ENCODE measurements at places on chromosomes 3 and 15.

DNA sequence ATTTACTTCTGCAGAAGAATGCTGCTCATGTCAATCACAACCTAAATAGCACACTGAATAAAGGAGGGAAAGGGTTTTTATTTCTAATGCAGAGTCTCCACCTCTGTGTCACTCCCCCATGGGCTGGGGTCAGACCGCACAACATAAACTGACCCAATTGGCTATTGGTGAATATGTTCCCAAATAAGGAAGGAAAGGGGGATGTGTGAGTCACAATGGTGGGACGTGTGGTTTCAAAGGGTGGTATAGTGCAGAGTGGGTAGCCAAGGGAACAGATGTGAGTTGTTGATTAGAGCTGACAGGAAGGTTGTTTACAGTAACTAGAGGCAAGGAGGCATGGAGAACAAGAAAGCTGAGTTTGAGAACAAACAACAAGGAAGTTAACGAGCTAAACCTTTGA lies 491.8 kb downstream of the ZPLD1 start:
- DNase-seq = no peak

DNA sequence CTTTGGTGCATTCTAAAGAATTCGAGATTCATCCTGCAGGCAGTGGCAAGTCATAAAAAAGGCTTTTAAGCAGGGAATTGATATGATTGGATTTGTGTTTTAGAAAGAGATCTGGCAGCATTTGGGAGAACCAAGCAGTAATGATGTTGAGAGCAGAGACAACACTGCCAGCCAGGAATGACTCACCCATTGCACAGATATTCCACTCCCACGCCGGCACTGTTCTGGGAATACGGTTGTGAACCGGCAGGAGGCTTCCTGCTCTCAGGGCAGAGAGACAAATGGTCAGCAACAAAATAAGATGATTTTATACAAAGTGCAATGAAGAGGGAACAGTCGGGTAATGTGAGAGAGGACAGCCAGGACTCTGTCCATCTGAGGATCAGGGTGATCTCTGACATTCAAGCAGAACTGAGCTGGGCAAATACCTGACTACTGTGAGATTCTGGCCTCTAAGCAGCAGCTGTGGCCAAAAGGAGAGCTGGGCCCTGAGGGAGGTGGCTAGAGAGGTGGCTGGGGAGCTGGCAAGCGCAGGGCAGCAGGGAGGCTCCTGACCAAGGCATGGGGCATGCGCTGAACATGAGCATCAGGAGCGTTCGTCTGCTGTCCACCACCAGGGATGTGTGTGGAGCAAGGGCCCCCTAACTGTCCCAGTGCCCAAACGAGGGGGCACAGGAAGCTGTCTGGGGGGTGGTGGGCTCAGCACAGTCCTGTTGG lies 56.1 kb upstream of the PLXNA1 start:
- peak; percentile 49 for DNase-seq

DNA sequence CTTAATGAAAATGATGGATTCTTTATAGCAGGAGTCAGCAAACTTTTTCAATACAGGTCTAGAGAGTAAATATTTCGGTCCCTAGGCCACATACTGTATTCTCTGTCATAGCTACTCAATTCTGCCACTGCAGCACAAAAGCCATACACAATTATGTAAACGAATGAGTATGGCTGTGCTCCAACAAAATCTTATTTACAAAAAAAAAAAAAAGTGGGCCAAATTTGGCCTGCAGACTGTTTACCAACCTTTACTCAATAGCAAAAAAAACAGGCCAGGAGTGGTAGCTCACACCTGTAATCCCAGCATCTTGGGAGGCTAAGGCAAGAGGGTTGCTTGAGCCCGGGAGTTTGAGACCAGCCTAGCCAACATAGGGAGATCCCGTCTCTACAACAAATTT lies 41.1 kb downstream of the TTBK2 start:
- no peak for DNase-seq

DNA sequence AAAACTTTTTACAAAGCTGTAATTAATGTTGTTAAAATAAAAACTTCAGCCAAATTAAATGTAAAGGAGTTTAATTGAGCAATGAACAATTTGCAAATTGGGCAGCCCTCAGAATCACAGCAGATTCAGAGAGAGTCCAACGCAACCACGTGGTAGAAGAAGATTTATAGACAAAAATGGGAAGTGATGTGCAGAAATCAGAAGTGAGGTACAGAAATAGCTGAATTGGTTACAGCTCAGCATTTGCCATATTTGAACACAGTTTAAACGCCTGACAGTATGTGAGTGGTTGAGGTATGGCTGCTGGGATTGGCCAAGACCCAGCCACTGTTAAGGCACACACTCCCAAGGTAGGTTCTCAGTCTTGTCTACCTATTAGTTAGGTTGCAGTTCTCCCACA lies 14.4 kb upstream of the PLA2G4D start:
- no peak for DNase-seq

GRCh38 chr3:60307562-60308199 lies 943.6 kb downstream of the FHIT start:
- DNase-seq = no peak

- no peak for DNase-seq
Observed at GRCh38 chr15:35427496-35427895, 118.5 kb downstream of the DPH6 start.

GRCh38 chr15:20409247-20409646 lies 132.4 kb downstream of the GOLGA6L6 start:
- no peak for DNase-seq

- DNase-seq = peak; percentile 18
Observed at GRCh38 chr3:131794766-131795388, 239.9 kb downstream of the CPNE4 start.

- no peak for DNase-seq
Observed at GRCh38 chr3:126152458-126152857, 27.9 kb downstream of the ALDH1L1 start.

DNA sequence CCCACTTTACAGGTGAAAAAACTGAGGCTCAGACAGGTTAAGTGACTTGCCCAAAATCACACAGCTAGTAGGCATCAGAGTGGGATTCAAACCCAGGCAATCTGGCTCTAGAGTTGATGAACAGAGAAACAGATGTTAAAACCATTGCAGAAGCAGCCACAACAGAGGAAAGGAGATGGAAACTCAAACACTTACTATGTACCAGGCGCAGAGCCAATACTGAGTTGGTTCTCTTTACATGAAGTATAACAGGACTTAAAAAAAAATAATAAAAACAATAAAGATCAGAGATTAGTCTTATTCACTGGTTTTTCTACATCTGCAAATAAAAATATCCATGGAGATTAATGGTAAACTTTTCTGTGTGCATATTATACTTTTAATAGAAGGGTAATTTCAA lies 84.9 kb upstream of the SPATA12 start:
- no peak for DNase-seq

DNA sequence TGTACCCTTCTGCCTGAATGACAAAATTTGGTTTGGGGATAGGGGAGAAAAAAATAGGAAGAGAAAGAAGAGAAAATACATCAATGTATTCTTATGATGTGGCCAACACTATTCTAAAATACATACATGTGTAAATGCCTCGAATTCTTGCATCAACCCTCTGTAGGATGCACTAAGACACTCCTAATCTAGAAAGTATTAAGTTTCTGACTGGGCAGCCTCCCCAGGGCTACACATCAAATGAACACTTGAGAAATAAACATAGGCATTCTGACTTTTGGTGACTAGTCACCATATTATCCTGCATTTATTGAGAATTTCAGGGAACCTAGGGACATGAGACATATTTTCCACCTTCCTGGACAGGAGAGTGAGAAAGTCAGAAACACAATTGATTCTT lies 109.2 kb downstream of the CPNE4 start:
- no peak for DNase-seq

- DNase-seq = no peak
Observed at GRCh38 chr3:147409143-147410115, at the start of gene ZIC1. Gene ZIC1, plus strand, starts transcription at chr3:147409365. Its CDS starts 748 bp downstream, at chr3:147410113.

DNA sequence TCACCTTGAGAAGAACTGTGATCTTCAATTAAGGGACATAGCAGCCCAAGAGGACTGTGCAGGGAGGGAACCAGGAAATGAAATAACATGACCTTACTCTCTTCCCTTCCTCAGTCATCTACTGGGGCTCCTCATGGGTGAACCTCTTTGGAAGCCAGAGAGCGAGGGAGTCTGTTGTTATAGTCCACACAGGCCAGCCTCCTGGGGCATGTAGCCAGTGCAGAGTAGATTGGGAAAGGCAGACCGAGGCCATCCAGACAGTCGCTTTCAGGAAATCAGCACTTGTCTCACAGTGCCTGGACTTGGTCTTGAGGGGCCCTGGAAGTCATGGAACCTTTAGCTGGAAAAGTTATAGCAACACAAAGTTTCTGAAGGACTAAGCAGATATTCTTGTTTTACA lies 6.1 kb downstream of the CRTAP start:
- DNase-seq = no peak

DNA sequence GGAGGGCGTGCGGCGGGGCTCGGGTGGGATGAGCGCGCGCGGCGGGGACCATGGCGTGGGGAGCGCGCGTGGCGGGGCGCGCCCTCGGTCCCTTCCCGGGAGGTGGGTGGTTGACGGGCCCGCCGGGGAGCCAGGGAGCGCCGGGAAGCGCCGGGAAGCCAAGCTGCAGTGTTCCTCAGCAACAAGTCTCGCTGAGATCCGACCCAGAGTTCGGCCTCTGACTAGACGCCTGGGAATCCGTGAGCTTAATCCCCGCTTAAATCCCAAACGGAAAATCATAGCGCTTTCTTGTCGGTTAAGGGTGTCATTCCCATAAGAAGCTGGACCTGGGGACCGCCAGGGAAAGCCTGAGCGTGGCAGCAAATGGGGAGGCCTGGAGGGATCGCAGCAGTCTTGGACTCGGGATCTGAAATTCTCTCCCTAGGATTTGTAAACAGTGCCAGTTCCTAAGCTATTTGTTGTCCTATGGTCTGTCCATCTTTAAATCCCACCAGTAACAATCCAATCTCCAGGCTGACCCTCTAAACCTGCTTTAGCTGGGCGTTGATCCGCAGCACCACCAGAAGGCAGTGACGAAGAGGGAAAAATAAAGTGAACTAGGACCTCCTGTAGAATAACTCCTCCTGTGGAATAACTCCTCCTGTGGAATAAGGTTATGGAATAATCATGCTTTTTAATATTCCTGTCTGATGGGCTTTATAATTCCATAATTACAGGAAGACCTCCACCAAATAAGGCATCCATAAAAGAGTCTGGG lies 570 bp upstream of the NEDD4 start:
- DNase-seq = peak; percentile 28

- DNase-seq = no peak
Observed at GRCh38 chr3:183226333-183226890, 26.6 kb upstream of the B3GNT5 start.

GRCh38 chr15:64412216-64412615 lies 24.6 kb downstream of the TRIP4 start:
- DNase-seq = no peak

DNA sequence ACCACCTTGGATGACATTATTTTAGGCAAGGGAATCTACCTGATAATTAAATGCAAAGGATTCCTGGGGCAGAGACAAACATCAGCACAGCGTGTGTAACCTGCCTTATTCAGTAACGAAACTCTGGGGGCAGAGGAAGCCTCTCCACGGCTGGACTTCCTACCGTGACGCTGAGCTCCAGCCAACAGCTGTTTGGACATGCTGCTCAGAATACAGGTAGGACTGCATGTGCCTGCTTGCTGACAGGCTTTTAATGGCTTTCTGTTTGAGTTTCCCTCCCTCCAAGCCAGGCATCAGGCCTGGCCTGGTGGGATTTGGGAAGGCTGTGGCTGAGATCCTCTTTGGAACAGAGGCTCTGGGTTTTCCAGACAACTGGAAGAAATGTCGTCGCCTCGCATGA lies 150.6 kb downstream of the ADAMTS17 start:
- DNase-seq = no peak

DNA sequence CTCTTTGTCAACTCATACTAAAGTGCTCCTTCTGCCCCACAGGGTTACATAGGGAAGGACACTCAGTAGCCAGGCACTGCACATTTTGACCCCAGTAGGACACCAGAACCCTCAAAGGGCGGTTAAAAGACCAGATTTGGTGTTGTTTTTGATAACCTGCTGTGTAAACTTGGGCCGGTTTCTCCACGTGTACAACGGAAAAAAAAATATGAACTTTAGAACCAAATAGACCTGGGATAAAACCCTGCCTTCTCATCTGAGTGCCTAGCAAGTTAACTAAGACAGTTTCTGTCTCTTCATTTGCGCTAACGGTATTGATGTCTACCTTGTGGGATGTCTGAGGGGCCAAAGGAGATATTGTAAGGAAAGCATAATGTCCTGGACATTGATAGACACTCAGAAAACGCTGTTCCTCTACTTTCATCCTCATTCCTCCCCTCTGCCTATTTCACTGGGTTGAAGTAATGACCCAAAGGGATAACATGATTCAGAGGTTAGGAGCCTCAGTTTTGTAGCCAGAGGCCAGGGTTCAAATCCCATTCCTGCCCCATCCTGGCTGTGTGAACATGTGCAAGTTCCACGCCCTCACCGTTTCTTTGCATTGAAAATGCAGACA lies 155.9 kb upstream of the LPP start:
- no peak for DNase-seq

GRCh38 chr3:191292243-191293015 lies 36.8 kb upstream of the CCDC50 start:
- no peak for DNase-seq

- no peak for DNase-seq
Observed at GRCh38 chr15:90901175-90902039, 1.7 kb upstream of the MAN2A2 start.

DNA sequence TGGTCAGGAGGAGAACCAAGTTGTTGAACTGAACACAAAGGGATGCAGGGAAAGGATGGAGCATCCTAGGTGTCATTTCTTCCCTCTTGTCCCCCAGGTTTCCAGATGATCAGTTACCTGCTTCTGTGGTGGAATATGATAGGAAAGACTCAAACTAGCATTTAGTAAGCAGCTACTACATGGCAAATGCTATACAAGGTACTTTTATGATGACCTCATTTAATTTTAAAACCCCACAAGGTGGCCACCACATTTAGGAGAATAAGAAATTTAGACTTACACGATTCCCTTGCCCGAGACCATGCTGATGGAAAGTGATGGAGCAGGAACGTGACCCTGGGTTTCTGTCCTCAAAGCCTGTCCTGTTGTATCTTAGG lies 40.9 kb downstream of the CCR4 start:
- no peak for DNase-seq

GRCh38 chr3:104856741-104857140 lies 510.0 kb upstream of the ALCAM start:
- no peak for DNase-seq

GRCh38 chr3:135970506-135971116 lies 5.1 kb downstream of the PPP2R3A start:
- DNase-seq = peak; percentile 61

GRCh38 chr3:38479431-38480092 lies 16.6 kb upstream of the EXOG start:
- peak; percentile 20 for DNase-seq

All from RCC 7860 (cell line).